ENCODE measurements at places on chromosomes 4 and X.

- H3K4me1 ChIP-seq: peaks cover 2% of the 10 kb centered on the region
- no peaks in the 10 kb centered on the region for H3K36me3 ChIP-seq
- H3K4me3 ChIP-seq: no peak overlapping the region
- H3K27ac ChIP-seq: no peak overlapping the region
- DNase-seq: no peak
- no peaks in the 10 kb centered on the region for H3K27me3 ChIP-seq
Observed at GRCh38 chr4:107388736-107389274, 331.2 kb downstream of the PAPSS1 start.

DNA sequence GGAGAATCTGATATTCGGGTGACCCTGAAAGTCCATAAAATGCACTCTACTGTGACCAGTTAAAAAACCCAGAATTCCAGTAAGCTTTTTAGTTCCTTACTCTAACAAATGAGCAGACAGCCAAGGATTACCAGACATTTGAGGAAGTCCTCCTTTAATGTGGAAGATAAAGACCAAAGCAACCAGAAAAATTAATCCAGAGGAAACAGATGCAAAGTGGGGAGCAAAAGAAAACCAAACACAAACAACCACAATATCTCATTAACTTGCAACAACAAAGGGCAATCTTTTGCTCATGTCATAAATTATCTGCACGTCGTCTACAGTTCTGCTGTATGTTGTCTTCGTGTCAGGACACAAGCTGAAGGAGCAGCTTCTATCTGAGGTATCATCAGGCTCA, 164.4 kb downstream of the PJA1 start:
- no peak overlapping the region for H3K4me3 ChIP-seq
- no peak for DNase-seq
- peaks cover 3% of the 10 kb centered on the region for H3K4me1 ChIP-seq
- no peaks in the 10 kb centered on the region for H3K36me3 ChIP-seq

GRCh38 chrX:2490634-2491033, 10.1 kb downstream of the DHRSX start:
- peaks cover 53% of the 10 kb centered on the region for H3K36me3 ChIP-seq
- H3K27ac ChIP-seq: no peak overlapping the region
- DNase-seq: no peak
- H3K4me3 ChIP-seq: no peak overlapping the region
- H3K4me1 ChIP-seq: peaks cover 12% of the 10 kb centered on the region

DNA sequence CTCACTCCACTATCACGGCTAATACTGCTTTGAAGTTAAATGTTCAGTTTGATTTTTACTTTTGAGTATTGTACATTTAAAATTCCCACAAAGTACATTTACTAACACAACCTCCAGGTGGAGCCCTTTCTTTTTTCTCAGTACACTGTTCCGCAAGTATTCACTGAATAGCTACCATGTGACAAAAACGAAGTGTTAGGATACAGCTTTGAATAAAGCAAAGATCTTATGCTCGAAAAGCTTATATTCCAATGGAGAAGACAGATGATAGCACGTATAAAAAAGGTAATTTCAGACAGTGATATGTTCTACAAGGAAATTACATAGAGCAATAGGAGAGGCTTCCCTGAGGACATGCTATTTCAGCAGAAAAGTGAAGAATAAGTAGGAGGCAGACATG, 60.7 kb upstream of the ABCG2 start:
- H3K36me3 ChIP-seq: no peaks in the 10 kb centered on the region
- no peak overlapping the region for H3K4me3 ChIP-seq
- no peak overlapping the region for H3K27ac ChIP-seq
- peak; percentile 66 for DNase-seq

- no peak overlapping the region for H3K27ac ChIP-seq
- H3K4me3 ChIP-seq: no peak overlapping the region
- DNase-seq: no peak
- H3K4me1 ChIP-seq: peaks cover 2% of the 10 kb centered on the region
- H3K27me3 ChIP-seq: no peaks in the 10 kb centered on the region
Observed at GRCh38 chr4:127503111-127503510, 129.6 kb upstream of the INTU start.

- H3K4me1 ChIP-seq: peaks cover 2% of the 10 kb centered on the region
- no peaks in the 10 kb centered on the region for H3K27me3 ChIP-seq
- H3K27ac ChIP-seq: no peak overlapping the region
Observed at GRCh38 chr4:56181140-56181953, 205.9 kb downstream of the AASDH start.

GRCh38 chrX:135411893-135412292, 9.9 kb upstream of the SMIM10L2A start:
- H3K4me1 ChIP-seq: no peaks in the 10 kb centered on the region
- H3K27ac ChIP-seq: no peak overlapping the region
- H3K27me3 ChIP-seq: no peaks in the 10 kb centered on the region
- DNase-seq: peak; percentile 21
- H3K4me3 ChIP-seq: no peak overlapping the region

DNA sequence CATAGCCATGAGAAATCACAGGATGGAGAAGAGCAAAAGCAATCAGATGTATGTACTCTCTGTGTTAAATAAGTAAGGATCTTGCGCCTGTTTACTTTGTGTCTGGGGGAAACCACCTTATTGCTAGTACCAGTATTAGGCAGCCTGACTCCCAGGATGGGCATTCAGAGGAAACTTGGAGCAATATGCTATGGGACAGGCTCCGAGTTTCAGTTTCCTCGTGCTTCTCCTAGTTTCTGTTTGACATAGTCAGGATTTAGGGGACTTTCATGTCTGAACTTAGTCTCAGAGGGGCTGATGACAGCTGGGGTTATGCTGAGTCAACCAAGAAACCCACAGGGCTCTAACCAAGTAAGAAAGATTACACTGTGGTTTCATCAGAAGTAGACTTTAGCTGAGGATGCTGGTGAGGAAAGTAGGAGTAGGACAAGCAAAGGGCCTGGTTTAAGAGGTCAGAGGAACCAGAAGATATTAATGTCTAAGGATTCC, 13.5 kb downstream of the NSUN7 start:
- peak; percentile 95 for DNase-seq
- H3K4me3 ChIP-seq: no peak overlapping the region
- no peaks in the 10 kb centered on the region for H3K36me3 ChIP-seq

GRCh38 chr4:113635739-113636437, 125.7 kb downstream of the CAMK2D start:
- H3K36me3 ChIP-seq: no peaks in the 10 kb centered on the region
- DNase-seq: no peak
- no peaks in the 10 kb centered on the region for H3K27me3 ChIP-seq
- peak overlapping the region; percentile 54 for H3K27ac ChIP-seq

DNA sequence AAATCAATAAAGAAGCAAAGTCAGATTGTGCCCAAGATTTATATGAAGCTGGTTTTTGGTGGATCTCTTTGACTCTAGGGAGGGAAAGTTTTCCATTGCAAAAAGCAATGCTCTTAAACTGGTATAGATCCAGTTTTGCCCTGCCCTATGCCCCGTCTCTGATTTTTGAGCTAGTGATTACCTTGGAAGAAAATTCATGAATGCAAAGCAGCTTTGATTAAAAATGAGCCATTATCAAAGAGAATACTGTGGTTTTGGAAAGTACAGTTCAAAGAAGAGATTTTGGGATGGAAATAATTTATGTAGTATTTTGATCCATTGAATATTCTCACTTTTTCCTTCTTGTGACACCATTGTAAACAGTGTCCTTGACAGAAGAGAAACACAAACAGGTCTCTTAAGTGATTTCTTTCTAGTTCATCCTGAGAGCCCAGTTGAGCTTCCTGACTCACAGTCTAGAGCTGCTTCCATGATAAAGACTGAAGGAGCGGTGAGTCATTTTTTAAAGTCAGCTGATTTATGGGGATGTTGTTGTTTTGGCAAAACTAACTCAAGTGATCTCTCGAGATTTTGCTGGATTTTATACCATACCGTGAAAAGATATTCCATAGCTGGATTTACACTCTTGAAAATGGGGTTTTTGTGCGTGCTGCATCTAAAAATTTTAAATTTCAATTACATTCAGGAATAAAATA, 76.7 kb downstream of the AFF1 start:
- H3K27ac ChIP-seq: peak overlapping the region; percentile 68
- no peaks in the 10 kb centered on the region for H3K36me3 ChIP-seq
- no peaks in the 10 kb centered on the region for H3K27me3 ChIP-seq
- H3K4me3 ChIP-seq: no peak overlapping the region
- peak; percentile 96 for DNase-seq
- H3K4me1 ChIP-seq: peaks cover 9% of the 10 kb centered on the region

DNA sequence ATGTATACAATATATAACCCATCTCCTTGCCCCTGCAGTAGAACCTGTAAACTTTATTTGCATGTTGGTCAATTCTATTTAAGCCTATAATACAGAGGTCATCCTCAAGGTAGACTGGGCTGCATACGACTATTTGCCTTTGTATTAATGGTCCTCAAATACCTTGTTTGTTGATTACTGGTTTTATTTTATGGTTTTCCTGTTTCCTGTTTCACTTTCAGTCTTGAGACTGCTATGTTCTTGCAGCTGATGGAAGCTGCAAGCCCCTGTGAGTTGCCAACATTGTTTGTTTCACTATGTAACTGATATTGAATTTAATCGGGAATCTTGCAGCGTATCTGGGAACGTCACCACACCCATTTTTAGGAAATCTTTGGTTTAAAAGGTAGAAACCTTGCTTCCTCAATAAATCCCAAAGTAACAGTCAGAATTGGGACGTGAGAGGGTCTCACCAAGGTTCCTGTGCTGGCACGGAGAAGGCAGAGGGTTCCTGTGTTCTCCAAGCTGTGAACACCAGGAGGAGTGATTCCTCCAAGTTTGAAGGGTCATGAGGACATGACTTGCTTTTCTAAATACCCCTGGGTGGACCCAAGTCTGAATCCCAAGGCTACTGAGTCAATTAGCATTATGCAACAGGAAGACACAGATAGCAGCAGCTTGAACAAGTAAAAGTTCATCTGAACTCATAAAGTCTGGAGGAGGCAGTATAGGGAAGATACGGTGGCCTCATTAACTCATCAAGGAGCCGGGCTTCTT, 110.6 kb upstream of the PNPLA4 start:
- no peak overlapping the region for H3K27ac ChIP-seq
- H3K4me1 ChIP-seq: peaks cover 5% of the 10 kb centered on the region
- peak; percentile 33 for DNase-seq
- H3K36me3 ChIP-seq: no peaks in the 10 kb centered on the region
- H3K4me3 ChIP-seq: no peak overlapping the region

GRCh38 chr4:150367326-150367725, 214.6 kb upstream of the MAB21L2 start:
- no peaks in the 10 kb centered on the region for H3K4me1 ChIP-seq
- H3K4me3 ChIP-seq: no peak overlapping the region
- peaks cover 4% of the 10 kb centered on the region for H3K36me3 ChIP-seq
- H3K27me3 ChIP-seq: no peaks in the 10 kb centered on the region

DNA sequence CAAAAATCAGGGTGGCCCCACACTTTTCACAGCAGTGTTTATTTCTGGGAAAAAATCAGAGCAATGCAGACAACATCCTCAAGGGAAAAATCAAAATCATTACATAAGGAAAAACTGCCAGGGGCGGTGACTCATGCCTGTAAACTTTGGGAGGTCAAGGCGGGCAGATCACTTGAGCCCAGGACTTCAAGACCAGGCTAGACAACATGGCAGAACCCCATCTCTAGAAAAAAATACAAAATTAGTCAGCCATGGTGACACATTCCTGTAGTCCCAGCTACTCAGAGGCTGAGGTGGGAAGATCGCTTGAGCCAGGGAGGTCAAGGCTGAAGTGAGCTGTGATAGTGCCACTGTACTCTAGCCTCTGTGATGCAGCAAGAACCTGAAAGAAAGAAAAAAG, 102.8 kb downstream of the NAF1 start:
- no peak overlapping the region for H3K4me3 ChIP-seq
- no peaks in the 10 kb centered on the region for H3K27me3 ChIP-seq
- no peak overlapping the region for H3K27ac ChIP-seq
- peak; percentile 49 for DNase-seq

GRCh38 chr4:15118292-15118691, 116.0 kb downstream of the CPEB2 start:
- no peak overlapping the region for H3K4me3 ChIP-seq
- no peaks in the 10 kb centered on the region for H3K36me3 ChIP-seq
- no peak for DNase-seq

DNA sequence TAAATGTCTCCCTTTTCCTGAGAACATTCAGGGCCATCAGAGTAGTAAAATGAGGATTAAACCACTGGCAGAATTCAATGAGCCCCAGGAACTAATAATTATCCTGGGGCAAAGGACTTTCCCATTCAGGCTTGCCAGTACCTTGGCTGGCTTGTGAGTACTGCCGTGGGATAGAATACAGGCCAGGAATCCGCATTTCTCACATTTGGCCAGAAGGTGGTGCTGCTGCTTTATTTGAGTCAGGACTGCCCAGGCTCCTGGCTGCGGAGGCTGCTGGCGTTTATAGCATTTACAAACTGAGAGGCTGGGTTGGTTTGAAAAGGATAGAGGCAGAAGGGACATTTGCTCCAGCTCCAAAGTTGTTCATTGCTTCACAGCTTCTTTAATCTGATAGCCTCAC, 91.4 kb downstream of the RTL9 start:
- no peaks in the 10 kb centered on the region for H3K36me3 ChIP-seq
- no peak overlapping the region for H3K4me3 ChIP-seq
- H3K27ac ChIP-seq: no peak overlapping the region

GRCh38 chr4:100311181-100311580, 120.9 kb upstream of the DDIT4L start:
- H3K27ac ChIP-seq: no peak overlapping the region
- no peak overlapping the region for H3K4me3 ChIP-seq
- peaks cover 4% of the 10 kb centered on the region for H3K4me1 ChIP-seq
- no peaks in the 10 kb centered on the region for H3K27me3 ChIP-seq
- peak; percentile 26 for DNase-seq

- peaks cover 33% of the 10 kb centered on the region for H3K4me1 ChIP-seq
- no peak overlapping the region for H3K4me3 ChIP-seq
- peak; percentile 83 for DNase-seq
- H3K27me3 ChIP-seq: no peaks in the 10 kb centered on the region
- H3K36me3 ChIP-seq: peaks cover 7% of the 10 kb centered on the region
- peak overlapping the region; percentile 90 for H3K27ac ChIP-seq
Observed at GRCh38 chrX:9829308-9830267, 43.4 kb downstream of the SHROOM2 start.

DNA sequence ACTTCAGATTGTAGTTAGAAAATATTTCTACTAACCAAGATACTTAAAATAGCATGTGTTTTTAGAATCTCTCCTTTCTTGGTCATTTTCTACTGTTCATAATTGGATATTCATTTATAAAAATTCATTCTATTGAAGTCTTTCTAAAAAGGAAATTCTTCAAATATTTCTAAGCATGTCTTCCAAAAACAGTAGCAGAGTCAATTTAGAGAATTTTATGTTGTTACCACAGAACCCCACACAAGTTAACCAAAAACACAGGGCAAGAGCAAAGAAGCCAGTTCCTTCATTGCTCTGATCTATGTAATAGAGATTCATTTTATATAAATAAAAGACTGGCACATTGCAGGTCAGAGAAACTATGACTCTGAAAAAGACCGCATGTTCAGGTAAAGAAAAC, 345.1 kb upstream of the PITX2 start:
- no peak overlapping the region for H3K4me3 ChIP-seq
- no peak for DNase-seq
- no peaks in the 10 kb centered on the region for H3K36me3 ChIP-seq
- H3K4me1 ChIP-seq: no peaks in the 10 kb centered on the region
- H3K27me3 ChIP-seq: peaks cover 10% of the 10 kb centered on the region
- no peak overlapping the region for H3K27ac ChIP-seq
